ENCODE measurements at places on chromosomes 2 and 18.

- DNase-seq = no peak
These were observed 42.9 kb upstream of the TUBA3E start for GRCh38 chr2:130241041-130241707.

GRCh38 chr2:105852066-105852465, 107.4 kb downstream of the NCK2 start:
- DNase-seq = no peak

DNA sequence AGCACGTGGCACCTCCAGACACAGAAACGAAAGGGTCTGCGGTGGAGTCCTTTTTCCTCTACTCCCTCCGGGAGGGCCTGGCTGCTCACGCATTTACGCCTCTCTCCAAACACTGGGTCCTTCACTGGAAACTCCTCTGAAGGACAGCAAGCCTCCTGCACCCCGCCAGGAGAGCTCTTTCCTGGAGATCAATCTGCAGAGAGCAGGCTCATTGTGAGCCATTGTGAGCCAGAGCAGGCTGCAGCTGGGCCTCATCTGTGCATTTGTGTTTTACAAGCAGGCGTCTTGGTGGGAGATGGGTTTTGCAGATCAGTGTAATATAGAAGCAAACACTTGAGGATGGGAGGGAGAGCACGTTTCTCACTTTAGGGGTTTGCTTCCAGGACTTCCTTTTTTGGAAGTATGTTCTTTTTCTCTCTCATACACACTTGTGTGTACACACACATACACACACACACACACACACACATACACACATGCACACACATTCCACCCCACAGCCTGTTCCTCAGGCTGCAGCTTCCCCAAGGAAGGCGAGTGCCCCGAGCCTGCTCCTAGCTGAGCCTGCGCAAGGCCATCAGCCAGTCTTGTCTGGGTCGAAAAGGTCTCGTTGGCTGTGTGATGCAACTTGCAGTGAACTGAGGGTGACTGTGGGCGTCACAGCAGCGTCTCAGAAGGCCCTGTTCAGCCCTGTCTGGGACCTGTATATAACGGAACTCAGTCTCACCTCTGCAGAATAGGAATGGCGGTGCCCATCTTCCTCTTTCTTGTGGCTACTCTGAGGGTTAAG, 163.5 kb downstream of the GLI2 start:
- DNase-seq = no peak

GRCh38 chr2:109351164-109351756, 222.3 kb downstream of the SH3RF3 start:
- DNase-seq = no peak

DNA sequence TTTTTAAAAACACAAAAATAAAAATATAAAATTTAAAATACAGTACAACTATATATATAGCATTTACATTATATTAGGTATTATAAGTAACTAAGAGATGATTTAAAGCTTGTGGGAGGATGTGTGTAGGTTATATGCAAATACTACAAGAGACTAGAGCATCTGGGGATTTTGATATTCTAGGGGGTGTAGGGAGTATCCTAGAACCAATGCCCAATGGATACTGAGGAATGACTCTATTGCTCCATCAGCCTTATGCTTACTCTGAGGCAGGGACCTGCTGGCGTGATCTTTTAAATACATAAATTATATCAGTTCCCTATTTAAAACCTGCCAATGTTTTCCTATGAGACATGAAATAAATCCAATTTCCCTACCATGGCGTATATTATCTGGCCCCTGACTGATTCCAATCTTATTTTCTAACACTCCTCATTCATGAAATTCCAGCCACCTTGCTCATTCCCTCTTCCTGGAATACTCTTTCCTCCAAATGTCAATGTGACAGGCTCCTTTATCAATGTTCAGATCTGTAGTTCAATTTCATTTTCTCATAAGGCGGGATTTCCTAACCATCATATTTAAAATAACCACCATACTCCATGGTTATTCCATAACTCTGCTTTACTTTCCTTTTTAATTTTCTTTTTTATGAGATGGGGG, 22.2 kb downstream of the SP3 start:
- DNase-seq = no peak

DNA sequence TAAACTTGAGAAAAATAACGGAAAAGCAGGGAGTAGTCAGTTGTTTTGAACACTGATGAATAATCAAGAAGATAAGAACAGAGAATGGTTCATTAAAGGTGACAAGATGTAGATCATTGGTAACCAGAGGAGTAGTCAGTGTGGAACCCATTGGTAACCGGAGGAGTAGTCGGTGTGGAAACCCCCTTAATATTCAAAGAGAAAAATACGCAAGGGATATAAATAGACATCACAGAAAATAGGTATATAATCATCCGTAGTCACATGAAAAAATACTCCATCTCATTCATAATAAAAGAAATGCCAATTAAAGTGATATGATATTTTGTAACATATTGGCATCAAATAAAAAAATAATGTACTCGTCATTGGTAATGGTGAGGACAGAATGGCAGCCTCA, 70.6 kb upstream of the EPAS1 start:
- no peak for DNase-seq

DNA sequence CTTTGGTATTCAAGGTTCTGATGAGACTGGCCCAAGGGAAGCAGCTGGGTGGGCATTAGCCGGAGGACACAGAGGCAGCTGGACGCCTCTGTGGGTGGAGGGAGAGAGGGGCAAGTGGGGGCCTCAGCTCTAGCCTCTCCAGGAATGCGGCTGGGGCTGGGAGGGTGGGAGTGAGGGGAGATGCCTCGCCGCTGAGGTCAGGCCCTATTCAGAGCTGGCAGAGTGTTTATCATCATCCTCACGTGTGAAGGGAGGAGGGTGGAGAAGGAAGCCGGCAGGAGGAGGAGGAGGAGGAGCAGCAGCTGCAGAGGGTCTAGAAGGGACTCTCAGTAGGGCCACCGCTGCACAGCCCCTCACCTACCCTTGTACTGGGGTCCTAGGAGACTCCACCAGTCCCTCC, 43.1 kb downstream of the TNS1 start:
- no peak for DNase-seq

DNA sequence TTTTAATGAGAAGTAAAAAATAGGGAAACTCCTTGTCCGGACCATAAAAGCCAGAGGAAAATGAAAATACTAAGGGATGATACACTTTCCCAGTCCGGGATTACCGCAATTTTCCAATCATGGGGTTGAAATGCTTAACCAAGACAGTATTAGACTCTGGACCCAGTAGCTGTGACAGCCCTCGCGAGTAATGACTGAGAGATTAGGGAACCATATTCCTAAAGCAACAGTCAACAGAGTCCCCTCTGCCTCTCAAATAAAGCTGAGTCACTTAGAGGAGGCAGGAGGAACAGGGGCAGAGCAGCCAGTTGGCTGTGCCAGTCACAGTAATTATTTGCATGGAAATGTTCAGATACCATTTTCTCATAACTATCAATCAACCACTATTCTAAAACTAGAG, 34.8 kb downstream of the GPATCH11 start:
- no peak for DNase-seq

DNA sequence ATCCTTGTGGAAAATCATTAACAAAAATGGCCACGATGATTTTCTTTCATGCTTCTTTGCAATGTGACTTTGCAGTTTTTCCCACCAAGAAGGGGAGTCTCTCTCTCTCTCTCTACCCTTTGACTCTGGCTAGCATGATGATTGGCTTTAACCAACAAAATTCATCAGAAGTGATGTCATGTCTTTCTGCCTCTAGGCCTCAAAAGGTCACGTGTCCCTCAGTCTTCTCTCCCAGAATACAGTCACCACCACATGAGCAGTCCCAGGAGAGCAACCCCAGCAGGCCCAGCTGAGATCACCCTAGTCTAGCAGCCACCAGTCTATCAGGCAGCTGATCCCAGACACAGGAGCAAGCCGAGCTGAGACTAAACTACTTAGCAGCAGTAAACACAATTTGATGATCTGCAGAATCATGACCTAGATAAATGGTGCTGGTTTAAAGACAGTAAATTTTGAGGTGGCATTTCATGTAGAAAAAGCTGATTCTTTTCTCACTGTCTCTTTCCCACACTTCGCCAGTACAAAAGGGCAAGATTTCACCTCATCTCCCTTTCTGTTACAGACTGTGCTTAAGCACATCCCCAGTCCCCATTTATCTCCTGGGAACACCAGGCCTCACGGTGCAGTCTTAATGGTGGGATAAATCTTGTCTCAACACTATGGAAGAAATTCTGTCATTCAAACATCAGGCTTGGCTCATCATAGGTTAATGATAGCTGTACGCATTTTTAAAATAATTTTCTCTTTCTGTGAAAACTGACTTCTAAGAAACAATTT, 132.7 kb downstream of the SCG2 start:
- no peak for DNase-seq

GRCh38 chr18:42394238-42394637, 439.2 kb downstream of the PIK3C3 start:
- no peak for DNase-seq

DNA sequence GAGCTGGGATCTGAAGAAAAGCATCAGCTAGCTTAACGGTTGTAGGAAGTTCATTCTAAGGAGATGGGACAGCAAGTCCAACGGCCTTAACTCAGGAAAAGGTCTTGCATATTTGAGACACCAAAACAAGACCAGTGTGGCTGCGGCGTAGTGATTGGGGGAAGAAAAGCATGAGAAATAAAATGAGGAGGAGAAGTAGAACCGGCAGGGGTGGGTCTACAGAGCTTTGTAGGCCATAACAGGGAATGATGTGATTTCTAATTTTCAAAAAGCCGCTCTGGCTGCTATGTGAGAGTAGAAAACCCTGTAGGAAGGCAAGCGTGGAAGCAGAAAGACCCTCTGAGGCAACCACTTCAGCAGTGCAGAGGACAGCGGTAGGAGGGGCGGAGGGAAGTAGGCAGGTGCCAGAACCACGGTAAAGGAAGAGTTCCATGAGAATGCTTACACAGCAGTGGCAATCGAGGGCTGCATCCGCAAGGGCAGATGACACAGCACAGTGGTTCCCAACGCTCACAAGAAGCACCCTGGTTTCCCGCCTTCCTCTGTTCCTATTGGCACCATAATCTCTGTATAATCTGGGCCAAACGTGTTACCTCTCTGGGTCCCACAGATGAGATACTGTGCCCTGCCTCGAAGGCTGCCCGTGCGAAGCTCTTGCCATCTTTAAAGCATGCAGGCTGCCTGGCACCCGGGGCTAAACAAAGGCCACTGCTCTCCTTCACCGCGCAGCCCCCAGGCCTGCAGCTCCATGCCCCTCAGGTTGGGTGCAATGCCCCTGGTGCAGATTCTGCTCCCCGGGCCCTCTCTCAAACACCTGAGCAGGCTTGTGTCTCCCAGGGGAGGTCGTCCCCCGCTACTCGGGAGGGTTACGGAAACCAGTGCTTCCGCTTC, 795 bp downstream of the ANKRD39 start:
- no peak for DNase-seq

GRCh38 chr18:39951142-39951720, 2003.8 kb upstream of the PIK3C3 start:
- no peak for DNase-seq

- no peak for DNase-seq
These were observed 84.5 kb upstream of the RBBP8 start for GRCh38 chr18:22848615-22849014.

- DNase-seq = no peak
These were observed 79.8 kb downstream of the XRCC5 start for GRCh38 chr2:216188956-216189355.

GRCh38 chr18:12333506-12334290, 25.7 kb downstream of the TUBB6 start:
- DNase-seq = no peak

DNA sequence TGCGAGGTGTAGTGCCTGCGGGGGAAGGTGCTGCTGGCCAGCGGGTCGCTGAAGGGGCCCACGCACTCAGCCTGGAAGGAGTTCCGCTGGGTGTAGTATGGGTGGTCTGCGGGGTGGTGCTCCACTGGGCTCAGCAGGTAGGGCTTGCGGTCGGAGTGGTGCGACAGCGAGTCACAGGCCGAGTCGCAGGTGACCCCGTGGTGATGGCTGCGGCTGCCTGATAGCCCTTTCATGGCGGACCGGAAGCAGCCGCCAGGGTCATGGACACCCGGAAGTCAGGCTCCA, 429.8 kb downstream of the TGIF1 start:
- DNase-seq = no peak

- no peak for DNase-seq
These were observed 46.3 kb upstream of the LTBP1 start for GRCh38 chr2:32900246-32900973.
